ENCODE measurements at places on chromosomes 12 and 14.

- DNase-seq, result no peak
These were observed 13.8 kb downstream of the ACTN1 start for GRCh38 chr14:68965261-68965761.

- no peak for DNase-seq
These were observed 20.9 kb downstream of the PDE6H start for GRCh38 chr12:14993537-14994266.

DNA sequence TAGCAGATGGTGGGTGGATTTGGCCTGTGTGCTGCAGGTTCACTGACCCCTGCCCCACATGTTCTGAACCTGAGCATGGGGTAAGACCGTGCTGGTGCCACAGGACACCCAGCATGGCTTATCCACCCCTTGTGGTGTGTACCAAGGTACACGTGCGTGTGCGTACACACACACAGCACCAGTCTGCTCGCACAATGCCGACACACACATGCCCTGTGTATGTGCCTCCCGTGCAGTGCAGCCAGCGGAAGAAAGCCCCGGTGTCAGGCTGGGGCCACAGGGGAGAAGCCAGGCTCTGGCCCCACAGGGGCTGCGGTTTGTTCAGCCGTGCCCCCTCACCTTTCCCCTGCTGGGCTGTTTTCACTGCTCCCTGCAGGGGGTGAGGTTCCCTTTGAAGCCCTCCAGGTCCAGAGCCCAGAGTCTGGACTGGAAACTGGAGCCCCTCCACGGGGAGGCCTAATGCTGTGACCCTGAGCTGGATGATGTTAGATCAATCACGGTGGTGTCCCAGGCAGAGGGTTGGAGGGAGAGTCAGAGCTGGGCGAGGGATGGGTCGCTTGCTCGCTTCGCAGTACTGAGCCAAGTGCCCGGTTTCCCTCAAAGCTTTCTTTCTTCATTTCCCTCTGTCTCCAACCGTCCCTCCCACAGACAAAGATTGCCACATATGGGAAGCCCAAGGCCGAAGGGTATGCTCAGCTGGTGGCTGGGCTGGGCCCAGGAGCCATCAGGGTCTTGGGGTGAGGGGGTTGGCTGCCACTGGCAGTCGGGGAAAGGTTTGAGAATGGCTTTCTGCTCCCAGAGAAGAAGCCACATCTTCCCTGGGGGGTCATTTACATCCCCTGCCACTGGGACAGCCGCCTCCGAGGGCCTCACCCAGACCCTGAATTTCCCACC lies 6.2 kb downstream of the DTX1 start:
- no peak for DNase-seq

DNA sequence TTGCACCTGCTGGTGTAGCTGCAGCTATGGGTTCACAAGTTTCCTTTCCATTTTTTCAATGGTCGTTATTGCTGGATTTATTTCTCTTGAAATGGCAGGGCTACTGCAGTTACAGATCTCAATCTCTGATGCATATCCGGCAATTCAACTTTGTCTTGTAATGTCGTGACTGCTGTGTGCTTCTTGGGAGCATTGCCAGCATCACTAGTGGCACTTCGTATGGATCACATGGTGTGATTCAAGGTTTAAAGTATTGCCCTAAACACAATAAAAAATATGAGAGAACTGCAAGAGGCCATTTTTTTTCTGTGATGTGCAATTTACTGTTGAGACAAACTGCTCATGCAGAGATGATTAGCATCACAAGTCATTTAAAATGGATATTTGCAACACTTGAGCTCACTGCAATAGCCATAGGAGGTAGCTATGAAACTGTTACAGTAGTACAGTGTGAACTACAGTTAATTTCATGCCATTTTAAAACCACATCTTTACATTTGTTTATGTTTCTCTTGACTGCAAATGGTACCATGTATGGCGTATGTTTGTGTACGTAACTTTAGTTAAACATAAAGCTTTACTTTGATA lies 217.4 kb upstream of the PDE3A start:
- DNase-seq, result peak; percentile 20

GRCh38 chr14:89401241-89401640 lies 15.8 kb downstream of the FOXN3 start:
- DNase-seq, result no peak

- DNase-seq, result no peak
These were observed 14.1 kb downstream of the FBXW8 start for GRCh38 chr12:116924558-116925453.

DNA sequence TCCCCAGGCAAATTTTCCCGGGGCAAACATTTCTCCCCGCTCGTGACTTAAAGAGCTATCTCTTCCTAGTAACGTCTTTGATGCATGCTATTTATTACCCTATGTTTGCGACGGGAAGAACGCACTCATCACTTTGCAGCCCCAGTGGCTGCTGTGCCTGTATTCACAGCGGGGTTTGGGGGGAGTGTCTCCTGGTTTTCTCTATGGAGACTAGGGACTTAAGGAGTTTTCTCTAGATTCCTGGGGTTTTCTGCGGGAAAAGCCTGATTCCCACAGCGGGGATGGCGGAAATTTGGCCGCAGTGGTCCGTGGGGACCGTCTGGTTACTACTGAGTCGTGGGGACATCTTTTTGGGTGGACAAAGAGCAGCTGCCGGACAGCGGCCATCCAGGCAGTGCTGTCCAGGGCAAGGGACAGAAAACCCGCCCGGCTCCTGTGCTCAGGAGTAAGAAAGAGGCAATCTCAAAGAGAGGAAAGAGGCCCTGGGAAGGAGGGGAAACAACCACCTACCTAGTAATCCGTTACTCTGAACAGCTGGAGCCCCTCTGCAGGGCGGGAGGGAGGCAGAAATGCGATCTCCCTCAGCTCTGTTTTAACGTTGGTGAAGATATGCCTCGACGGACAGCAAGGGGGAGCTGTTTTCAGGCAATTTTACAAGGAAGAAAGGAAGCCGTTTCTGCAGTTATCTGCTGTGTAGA lies 771 bp upstream of the AVPR1A start:
- DNase-seq, result peak; percentile 91

GRCh38 chr14:61420326-61420725 lies 98.9 kb downstream of the PRKCH start:
- DNase-seq, result no peak

DNA sequence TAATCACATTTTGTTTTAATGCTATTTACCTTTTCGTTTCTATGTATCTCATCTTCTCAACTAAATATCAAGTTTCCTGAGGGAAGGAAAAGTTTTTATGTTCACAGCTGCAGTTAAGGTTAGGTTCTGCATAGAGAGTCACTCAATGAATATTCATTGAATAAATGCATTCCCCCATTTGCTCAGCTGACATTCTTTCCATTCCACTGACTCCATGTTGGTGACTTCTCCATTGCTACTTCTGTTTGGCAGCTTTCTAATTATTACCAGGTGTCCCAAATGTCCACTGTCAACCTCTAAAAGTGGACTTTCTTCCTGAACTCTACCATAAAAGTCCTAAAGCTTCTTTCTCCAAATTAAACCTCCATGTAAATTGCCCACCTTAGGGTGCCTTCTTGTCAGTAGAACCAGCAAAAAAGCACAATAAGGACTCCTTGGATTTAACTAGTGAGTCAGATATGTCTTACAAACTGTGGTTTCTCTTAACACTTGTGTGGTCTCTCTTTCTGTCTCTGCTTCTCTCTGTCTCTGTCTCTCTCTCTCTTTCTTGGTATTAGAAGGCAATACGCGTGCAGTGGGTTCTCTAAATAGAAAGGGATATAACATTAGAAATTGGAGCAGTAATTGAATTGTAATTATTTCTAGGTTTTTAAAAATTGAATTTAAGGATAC lies 85.9 kb downstream of the TMEM117 start:
- no peak for DNase-seq

DNA sequence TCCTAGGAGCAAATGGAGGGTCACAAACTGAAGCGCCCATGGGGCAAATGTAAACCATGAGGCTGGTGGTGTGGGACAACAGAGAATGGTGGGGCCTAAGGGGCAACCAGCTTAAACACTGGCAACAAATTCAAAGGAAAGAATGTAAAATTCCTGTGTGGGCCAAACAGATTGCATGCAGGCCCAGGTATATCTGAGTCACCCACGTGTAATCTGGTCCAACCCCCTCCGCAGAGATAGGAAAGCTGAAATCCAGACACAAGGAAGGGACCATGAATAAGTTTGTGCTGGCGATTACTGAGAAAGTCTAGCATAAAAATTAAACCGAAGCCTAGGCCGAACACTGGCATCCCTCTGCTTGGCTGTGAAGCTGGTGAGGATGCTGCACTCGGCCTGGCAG lies 71.6 kb downstream of the ITPK1 start:
- no peak for DNase-seq

- DNase-seq, result no peak
These were observed 412.4 kb downstream of the PCNX1 start for GRCh38 chr14:71319666-71320065.

DNA sequence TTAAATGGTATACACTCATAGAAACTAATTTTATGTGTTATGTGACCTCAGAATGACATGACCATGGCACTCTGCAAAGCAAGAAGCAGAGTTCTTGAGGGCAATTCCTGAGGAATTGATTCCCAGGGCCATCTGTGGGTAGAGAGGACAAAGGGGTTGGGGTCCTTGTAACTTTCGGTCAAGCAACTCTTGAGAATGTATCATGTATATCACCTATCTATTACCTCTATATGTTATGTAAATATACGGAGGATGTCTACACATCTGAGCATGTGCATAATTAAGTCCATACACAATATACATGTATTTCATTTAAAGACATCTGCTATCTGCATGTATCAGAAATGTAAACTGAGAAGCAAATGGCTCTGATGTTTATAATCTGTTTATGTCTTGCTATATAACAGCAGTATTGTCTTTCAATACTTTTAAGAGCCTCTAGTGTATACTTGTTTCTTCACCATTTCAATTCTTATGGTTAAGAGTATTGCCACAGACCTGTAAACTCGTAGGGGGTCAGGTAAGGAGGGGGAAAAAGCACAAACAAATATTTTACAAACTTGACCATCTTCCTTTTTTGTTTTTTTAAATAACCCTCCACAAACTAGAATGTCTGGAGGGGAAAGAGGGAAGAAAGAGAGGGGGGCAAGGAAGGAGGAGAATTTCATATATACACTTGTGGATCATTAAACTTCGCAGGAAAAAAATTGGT lies 4.5 kb downstream of the FOXA1 start:
- DNase-seq, result no peak

GRCh38 chr12:77979597-77980250 lies 149.0 kb downstream of the NAV3 start:
- no peak for DNase-seq

DNA sequence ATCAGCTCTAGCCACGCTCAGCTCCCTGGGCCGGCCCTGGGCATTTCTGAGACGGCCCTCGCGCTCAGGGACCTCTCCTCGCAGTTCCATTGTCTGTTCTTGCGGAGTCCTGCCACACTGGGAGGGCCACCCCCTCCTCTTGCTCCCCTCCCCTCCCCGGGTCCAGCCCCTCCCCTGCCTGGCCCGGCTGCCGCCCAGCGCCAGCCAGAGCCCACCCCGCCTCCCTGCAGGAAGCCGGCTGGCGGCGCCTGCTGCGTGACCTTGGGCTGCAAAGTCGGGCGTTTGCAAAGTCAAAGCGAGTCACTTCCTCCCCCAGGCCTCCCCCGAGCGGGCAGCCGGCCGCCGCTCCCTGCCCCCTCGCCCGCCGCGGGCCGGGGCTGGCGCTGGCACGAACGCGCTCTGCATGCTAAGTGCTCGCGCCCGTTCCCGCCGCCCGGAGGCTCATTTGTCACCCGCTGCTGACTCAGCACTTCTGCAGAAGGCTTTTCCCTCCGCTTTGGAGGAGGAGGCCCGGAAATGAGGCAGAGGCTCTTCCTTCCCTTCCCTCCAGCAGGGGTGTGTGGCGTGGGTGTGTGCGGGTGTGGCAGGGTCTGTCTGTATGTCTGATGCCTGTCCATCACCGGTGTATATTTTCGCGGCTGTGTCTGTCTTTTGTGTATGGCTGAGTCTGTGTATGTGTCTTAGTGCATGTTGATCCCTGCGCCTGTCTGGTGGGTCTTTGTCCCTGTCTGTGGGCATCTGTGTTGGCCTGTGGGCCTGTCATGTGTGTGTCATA lies 72.0 kb downstream of the IRF2BPL start:
- DNase-seq, result peak; percentile 97

DNA sequence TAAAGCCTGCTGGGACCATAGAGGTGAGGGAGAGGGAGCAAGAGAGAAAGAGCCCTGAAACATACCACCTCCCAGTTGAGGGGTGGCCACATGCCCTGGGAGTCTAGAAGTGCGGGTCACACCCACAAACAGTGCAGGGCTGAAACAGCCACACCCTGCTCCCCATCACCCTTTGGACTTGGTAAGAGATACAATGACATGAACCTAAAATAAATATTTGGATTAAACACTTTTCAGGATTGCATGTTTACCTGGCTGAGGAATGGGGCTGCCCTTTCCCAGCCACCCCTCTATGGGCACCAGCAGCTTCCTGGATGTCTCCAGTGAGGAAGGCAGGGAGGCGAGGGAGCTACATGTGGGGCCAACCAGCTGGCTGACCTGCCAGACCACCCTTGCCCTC lies 39.0 kb upstream of the TC2N start:
- no peak for DNase-seq

DNA sequence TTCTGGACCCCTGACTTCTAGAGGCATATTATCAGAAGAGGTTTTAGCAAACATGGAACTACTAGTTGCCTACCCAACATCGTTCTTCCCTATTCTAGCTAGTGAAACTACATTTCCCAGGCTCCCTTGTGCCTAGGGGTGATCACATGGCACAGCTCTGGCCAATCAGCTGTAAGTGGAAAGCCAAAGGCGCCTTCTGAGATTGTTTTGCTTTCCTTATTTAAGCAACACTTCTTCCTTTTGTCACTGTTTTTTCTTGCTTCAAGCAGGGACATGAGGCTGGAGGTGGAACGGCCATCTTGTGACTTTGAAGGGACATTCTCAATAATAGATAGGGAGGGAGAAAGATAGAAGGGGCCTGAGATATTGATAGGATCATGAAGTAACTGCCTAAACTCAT lies 136.7 kb downstream of the ZNF664 start:
- DNase-seq, result no peak

DNA sequence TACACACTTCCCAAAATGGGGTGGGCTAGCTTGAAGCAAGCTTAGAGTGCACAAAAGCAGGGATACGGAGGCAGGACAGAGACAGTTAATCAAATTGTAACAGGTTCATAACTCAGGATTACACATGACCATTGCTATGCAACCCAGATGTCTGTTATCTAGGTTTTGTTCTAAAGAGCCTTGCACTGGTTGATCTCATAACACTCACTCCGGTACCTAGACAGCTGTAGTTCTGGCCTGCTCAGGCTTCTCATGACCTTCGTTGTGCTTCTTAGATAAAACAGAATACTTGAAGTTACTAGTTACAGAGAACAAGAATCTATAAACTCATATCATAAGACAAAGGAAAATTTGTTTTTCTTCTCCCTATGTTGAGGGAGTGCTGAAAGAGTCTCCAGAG lies 983.4 kb downstream of the TMEM121 start:
- no peak for DNase-seq

GRCh38 chr14:41899416-41899815 lies 292.7 kb downstream of the LRFN5 start:
- no peak for DNase-seq

DNA sequence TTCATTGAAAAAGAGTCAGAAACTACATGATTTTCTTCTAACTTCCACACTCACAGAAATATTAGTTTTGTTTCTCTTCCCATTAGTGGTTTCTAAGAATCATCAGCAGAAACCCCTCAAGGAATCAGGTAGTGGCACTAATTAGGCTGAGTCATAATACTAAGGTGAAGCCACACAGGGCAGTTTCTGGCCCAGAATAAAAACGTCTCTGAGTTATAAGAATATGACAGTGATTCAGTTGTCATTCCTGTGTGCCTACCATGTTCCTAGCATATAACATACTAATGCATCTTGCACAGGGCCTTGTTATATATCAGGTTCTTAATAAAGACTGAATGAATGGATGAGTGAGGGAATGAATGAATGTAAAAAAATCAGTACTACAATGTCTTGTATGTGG lies 206.0 kb upstream of the PLEKHG7 start:
- DNase-seq, result no peak

GRCh38 chr12:3431686-3432085 lies 59.3 kb upstream of the PRMT8 start:
- no peak for DNase-seq
